Dorsolateral prefrontal cortex (tissue), 122 donors: ENCODE measurements at places on chromosomes 6 and 20. TPM values are rescaled to one million over a fixed set of nuclear protein-coding genes. Genes with fewer than 3 reads are reported as not detected.

LY6G5C gene
- 1.9 TPM for total RNA-seq

OPRM1 gene
- 22.0 TPM for total RNA-seq

DNA sequence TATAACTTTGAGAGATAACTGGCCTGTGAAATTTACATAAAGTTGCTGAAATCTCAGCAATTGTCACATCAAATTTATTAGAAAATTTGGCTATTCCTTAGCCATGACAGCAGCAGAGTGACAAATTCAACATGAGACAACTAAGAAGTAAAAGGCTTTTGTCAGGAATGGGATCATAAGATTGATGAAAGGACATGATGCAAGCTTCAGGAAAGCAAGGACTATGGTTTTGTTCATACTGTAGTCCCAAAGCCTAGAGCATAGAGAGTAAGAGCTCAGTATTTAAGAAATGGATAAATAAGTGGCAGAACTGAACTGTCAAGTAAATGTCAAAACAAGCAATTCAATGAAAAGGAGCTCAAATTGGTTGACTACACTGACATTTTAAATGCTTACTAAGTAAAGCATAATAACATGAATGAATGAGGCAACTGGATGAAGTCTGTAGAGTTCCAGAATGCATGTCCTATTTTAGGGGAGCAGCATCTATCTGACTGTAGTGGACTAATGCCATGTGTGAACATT lies 12.6 kb downstream of the PGM3 start:
- DNase-seq: no peak

DNA sequence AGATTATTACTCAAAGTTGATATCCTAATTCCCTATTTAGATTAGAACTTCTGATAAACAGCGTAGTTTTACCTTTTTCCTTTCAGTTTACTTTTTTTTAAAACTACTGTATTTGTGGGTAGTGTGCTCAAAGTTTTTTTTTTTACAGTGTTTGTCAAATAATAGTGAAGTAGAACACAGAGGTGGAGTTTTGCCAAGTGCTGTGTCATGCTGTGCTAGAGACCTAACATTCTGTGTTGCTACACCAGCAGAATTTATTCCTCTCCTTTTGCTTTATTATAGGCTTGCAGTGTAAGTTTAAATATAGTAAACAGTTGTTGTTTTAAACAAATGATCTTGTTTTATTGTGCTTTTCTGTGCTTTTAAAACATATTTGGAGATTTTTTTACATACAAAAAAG lies 125.4 kb downstream of the HIVEP1 start:
- peak; percentile 40 for DNase-seq

- DNase-seq: no peak
Measured at GRCh38 chr6:75402296-75402695, 91.3 kb downstream of the FILIP1 start.

FUT9 gene
- total RNA-seq: 57.3 TPM

FOXC1 gene
- 8.9 TPM for total RNA-seq

GRCh38 chr6:88705601-88706000 lies 257.8 kb downstream of the RNGTT start:
- DNase-seq: no peak

GRCh38 chr6:145841668-145842067 lies 27.1 kb upstream of the FBXO30 start:
- no peak for DNase-seq

GRCh38 chr20:46342451-46343347 lies 34.4 kb upstream of the CDH22 start:
- DNase-seq: no peak

PNISR gene
- total RNA-seq: 204 TPM

DNA sequence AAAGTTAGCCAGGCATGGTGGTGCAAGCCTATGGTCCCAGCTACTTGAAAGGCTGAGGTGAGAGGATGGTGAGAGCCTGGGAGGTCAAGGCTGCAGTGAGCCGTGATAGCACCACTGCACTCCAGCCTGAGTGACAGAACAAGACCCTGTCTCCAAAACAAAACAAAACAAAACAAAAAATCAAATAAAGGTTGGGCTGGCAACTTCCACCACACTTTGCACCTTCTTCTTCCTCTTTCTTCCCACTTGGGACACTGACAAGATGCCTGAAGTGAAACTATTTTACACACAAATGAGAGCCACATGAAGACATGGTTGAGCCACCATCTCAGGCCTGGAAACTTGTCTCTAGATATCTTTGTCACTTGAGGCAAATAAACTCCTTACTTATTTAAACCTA lies 53.8 kb upstream of the CCDC28A start:
- DNase-seq: no peak

GRCh38 chr6:84588697-84589080 lies 175.7 kb downstream of the TBX18 start:
- DNase-seq: no peak

DNA sequence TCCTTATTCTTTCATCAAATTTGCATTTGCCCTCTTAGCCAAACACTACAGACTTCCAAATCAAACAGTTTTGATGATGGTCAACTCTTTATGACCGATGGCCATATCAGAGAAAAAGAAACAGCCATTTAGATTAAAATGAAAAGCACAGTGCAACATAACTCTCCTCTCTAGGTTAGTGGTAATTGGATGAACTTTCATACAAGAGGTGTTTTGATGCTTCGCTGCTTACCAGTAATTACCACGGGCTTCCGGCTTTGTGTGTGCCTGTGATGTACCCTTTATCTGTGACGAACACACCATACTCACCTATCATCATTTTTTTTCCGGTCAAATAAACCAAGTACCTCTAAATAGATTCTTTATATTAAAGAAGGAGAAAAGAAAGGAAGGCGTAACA lies 181.8 kb downstream of the FOXA2 start:
- DNase-seq: no peak

LRRC73 gene
- 14.7 TPM for total RNA-seq

GRCh38 chr6:89727501-89727900 lies 89.0 kb upstream of the LYRM2 start:
- DNase-seq: no peak

GRCh38 chr6:37538107-37538506 lies 38.4 kb upstream of the CCDC167 start:
- DNase-seq: no peak

DNA sequence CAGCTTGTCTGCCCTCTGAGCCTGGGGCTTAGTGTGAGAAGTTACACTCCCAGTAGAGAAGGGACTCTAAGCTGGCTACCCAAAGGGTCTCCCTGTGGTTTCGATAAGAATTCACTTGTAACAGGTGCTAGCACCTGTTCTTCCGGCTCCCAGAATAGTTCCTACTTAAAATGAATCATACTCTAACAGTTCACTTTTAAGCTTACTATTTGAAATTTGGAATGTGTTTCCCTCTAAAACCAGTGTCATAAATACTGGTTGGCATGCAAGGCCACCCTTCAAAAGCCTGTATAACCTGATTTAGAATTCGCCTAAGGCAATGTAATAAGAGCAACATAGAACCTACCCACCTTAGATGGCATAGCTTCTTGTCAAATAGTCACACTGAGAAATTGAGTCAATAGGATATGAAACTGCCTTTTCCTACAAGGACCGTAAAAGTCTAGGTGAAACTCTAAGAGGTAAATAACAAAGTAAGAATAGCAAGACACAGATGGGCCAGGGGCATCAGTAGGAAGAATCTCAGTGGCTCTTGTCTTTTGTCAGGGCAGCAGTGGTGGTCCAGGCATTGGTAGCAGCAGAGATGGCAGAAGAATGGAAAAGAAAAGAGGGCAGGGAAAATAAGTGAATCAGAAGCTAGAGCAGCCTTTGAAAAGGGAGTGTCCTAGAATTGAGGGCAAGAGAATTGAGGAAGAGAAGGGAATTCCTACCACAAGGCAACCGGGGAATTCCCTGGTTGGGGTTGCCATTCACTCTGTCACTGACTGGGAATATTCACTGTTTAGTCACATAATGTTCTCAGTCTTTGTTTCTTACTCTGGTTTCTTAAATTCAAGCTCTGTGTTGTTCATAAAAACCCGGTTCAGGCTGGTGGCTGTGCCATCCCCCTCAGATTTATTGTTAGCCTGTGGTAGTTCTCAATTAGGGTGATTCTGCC lies 91.5 kb downstream of the HIVEP2 start:
- DNase-seq: no peak

SLC35F1 gene
- total RNA-seq: 36.0 TPM

GPLD1 gene
- total RNA-seq: 17.1 TPM

GRCh38 chr6:5403609-5404008 lies 142.3 kb downstream of the FARS2 start:
- no peak for DNase-seq

- DNase-seq: peak; percentile 58
Measured at GRCh38 chr20:39049684-39050554, 87.8 kb downstream of the DHX35 start.

DNA sequence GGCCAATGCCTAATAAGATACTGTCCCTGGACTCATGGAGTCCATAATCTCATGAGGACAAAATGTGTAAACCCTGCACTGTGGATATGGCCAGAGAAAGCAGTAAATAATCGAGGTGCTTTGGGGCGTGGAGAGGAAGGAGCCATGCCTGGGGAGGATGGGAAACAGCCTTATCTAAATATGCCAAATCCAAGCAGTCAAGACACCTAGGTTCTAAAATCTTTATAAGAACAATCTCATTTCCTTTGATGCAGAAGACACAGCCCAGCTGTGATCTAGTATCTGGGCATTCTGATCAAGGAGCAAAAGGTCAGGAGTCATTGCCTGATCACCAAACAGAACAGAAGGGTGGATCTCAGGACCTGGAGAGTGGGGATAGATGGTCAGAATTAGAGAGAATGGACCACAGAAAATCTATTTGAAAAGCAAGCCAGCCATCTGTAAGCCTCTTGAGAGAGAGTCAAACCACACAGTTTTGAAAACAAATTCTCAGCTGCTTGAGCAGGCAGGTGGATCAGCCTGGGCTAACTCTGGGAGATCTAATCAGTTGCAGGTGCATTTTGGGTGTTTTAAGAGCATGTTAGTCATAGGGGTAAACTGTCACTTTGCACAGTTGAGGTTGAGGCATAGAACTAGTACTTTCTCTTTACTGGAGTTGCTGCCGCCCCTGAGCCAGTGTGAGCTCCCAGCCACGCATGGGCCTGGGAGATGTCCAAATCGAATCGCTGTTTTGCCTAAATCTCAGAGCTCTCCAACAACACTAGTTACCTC lies 130.8 kb upstream of the TNFAIP3 start:
- no peak for DNase-seq

COL11A2 gene
- total RNA-seq: 5.7 TPM

- DNase-seq: no peak
Measured at GRCh38 chr6:87923389-87924050, 124.1 kb upstream of the SPACA1 start.
